Gastroesophageal sphincter (tissue), 4 donors: ENCODE measurements at places on chromosomes 11 and 22.

DNA sequence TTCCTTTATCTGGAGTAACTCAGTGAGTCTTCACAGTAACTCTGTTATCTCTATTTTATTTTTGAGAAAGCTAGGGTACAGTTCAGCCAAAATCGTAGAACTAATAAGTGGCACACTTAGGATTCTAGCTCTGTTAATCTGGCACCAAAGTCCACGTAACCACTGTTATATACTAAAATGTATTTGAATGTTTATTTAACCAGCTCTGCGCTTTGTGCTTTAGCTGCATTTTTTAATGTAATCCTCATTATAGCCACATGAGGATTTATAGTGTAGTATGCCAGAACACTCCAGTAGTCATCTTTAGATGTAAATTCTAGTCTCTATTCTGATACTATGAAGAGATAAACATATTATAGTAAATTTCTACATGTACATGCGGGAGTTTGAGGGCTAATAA is 36.8 kb downstream of the YAP1 start:
- H3K27ac ChIP-seq: peak overlapping the region; percentile 34
- peaks cover 11% of the 10 kb centered on the region for H3K4me1 ChIP-seq
- H3K27me3 ChIP-seq: no peaks in the 10 kb centered on the region
- no peak overlapping the region for H3K4me3 ChIP-seq

- H3K36me3 ChIP-seq: no peaks in the 10 kb centered on the region
- no peak overlapping the region for H3K27ac ChIP-seq
- no peak for ATAC-seq
Measured at GRCh38 chr11:2222451-2222850, 47.9 kb downstream of the ASCL2 start.

DNA sequence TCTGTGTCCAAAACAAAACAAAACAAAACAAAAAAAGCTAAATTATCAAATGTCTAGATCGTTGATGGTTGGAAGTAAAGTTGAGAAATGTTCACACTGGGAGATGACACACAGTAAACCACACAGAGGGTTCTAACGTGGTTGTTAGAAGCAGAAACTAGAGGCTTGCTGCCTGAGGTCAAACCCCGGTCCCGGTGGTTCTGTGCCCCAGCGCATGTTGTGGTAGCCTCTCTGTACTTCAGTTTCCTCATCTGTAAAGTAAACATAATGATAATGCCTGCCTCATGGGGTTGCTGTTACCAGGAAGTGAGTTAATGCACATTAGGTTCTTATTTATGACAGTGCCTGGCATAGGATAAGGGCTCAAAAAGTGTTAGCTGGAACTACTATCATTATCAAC is 33.4 kb downstream of the PPARA start:
- H3K27ac ChIP-seq: no peak overlapping the region
- ATAC-seq: no peak
- H3K36me3 ChIP-seq: peaks cover 72% of the 10 kb centered on the region
- H3K4me3 ChIP-seq: no peak overlapping the region

DNA sequence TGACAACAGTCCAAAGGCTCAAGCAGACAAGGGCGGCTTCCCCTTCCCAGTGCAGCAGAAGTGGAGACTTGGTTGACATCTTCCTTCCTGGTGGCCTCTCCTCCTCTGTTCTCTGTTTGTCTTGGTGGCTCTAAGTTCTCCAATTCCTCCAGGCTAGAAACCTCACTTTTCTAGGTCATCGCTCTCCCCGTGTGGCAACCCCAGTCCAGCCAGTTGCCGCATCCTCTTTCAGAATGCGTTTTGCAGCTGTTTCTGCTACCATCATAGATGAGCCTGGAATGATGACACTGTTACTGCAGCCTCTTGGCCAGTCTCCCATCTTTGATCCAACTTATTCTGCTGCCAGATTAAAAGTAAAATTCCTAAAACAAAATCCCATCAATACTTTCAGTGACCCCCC is 201.5 kb downstream of the TRIM29 start:
- H3K36me3 ChIP-seq: no peaks in the 10 kb centered on the region
- peaks cover 57% of the 10 kb centered on the region for H3K27me3 ChIP-seq
- no peak overlapping the region for H3K4me3 ChIP-seq
- ATAC-seq: no peak
- H3K27ac ChIP-seq: no peak overlapping the region

DNA sequence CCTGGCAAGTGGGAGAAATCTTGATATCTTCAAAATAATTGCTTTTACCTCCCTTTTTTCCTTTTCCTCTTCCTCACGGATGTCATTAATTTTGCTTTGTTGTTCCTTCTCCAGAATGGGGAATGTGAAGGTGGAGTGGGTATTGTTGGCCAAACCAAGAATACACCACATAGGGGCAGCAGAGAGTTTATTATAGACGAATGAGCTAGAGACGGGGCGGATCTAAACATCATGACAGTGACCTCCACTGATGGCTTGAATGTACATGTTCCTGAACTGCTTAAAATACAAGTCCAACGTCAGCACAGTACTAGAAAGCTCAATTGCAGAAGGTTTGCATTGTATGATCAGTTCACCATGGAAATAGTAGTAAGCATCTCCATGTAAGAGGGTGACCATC is 122.3 kb upstream of the SNX19 start:
- no peaks in the 10 kb centered on the region for H3K36me3 ChIP-seq
- H3K4me3 ChIP-seq: no peak overlapping the region
- peaks cover 5% of the 10 kb centered on the region for H3K27me3 ChIP-seq
- H3K27ac ChIP-seq: no peak overlapping the region

DNA sequence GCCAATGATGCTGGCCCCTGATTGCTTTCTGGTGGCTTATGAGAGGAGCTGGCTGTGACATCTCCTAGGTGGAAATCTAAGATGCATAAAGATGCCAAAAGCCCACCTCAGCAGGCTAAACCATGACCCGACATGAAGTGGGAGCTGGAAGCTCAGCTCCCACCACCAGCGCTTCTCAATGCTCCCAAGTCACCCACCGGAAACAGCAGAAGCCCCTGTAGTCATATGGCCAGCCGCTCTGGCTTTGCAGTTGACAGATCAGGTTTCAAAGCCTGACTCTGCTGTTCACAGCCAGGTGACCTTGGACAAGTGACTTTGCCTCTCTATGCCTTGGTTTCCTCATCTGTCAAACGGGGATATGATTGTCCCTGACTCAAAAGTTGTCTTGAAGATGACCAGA is 29.1 kb upstream of the ANO1 start:
- no peak for ATAC-seq
- H3K4me3 ChIP-seq: no peak overlapping the region
- peaks cover 5% of the 10 kb centered on the region for H3K4me1 ChIP-seq
- H3K27ac ChIP-seq: no peak overlapping the region

GRCh38 chr22:45211848-45212247 is 28.8 kb downstream of the KIAA0930 start:
- no peaks in the 10 kb centered on the region for H3K4me1 ChIP-seq
- H3K27me3 ChIP-seq: no peaks in the 10 kb centered on the region
- peak overlapping the region; percentile 23 for H3K4me3 ChIP-seq
- peak; percentile 13 for ATAC-seq
- H3K36me3 ChIP-seq: no peaks in the 10 kb centered on the region

DNA sequence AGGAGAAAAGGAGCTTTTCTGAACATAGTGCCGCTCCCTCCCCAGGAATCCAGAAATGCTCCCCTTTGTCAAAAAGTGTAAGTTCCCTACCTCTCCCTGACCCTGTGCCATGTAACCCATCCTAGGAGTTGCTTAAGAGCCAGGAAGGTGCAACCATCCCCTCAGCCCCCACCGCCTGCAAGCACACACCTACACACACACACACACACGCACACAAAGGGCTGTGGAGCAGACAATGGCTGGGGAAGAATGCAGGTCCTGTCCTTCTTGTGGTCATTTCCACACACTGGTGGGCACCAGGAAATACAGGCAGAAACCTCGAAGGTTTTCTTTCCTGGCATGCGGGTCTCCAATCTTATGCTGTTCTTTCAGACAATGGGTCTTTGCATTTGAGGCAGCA is 1.2 kb downstream of the P2RX3 start:
- no peak for ATAC-seq
- no peak overlapping the region for H3K4me3 ChIP-seq
- peaks cover 31% of the 10 kb centered on the region for H3K4me1 ChIP-seq
- peaks cover 12% of the 10 kb centered on the region for H3K27me3 ChIP-seq
- no peak overlapping the region for H3K27ac ChIP-seq

GRCh38 chr22:39176143-39176713 is 23.7 kb upstream of the CBX7 start:
- H3K4me3 ChIP-seq: peak overlapping the region; percentile 10
- no peaks in the 10 kb centered on the region for H3K36me3 ChIP-seq
- ATAC-seq: peak; percentile 74

DNA sequence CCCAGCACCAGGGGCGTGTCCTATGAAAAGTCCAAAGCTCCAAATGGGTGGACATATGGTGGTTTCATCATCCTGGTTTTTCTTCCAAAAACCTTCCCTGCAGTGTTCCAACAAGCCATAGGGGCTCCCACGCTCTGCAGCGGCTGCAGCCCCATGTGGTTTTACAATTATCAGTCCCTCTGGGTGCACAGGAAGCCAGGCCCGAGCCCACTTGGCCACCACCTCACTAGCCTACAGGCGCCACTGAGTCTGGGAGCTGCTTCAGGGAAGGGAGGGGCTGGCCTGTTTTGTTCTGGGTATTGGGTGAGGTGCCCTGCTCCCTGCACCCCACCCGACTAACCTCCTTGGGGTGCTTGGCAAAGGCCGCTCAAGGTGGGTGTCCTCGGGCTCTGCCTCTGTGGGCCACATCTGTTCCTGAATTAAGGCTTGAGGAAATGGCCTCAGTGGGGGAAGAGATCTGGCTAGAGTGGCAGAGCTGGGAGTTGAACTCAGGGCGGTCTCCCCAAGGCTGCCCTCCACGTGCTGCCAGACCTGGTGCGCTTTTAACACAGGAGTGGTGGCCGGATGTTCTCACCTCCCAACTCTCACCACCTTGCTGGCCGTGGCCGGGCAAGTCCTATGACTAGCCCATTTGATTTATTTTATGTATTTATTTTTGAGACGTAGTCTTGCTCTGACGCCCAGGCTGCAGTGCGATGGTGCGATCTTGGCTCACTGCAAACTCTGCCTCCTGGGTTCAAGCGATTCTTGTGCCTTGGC is 5.3 kb upstream of the CDC42BPG start:
- H3K27me3 ChIP-seq: peaks cover 2% of the 10 kb centered on the region
- H3K36me3 ChIP-seq: no peaks in the 10 kb centered on the region
- no peak for ATAC-seq
- peak overlapping the region; percentile 69 for H3K27ac ChIP-seq
- H3K4me3 ChIP-seq: no peak overlapping the region
- no peaks in the 10 kb centered on the region for H3K4me1 ChIP-seq

- H3K27ac ChIP-seq: no peak overlapping the region
- H3K4me3 ChIP-seq: no peak overlapping the region
- no peak for ATAC-seq
- no peaks in the 10 kb centered on the region for H3K27me3 ChIP-seq
Measured at GRCh38 chr11:85680897-85681296, 5.1 kb downstream of the CCDC89 start.

DNA sequence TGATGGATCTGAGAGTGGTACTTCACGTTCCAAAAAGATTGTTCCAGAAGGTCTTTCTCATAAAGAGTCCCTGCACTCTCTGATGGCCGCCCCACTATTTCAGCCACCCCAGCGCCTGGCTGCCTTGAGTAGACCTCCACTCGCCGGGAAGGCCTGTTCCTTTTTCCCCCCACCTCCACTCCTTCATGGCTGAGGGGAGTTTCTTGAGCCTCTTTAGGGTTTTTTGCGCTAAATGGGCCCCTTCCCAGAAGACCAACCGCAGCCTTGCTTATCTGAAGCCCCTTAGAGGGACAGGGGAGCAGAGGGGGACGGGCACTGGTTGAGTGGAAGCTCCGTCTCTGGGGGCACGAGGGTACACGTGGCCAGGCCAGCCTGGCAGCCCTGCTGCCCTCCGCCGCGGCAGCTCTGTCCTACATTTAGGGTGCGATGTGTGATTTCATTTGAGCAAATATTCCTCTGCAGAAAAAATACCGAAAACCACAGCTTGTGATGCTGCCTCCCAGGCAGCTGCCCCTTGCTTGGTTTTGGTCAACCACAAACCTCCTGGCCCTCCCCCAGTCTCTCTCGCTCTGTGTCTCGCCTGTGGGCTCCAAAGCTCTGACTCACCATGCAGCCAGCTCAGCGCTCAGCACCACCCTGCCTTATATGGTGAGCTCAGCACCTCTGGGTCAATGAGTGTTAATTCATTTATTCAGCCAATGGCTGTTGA is 88.7 kb downstream of the TP53I11 start:
- peak; percentile 95 for ATAC-seq
- no peak overlapping the region for H3K4me3 ChIP-seq
- no peaks in the 10 kb centered on the region for H3K27me3 ChIP-seq
- peak overlapping the region; percentile 92 for H3K27ac ChIP-seq
- no peaks in the 10 kb centered on the region for H3K36me3 ChIP-seq

- no peaks in the 10 kb centered on the region for H3K4me1 ChIP-seq
- H3K27ac ChIP-seq: peak within 1 kb of the TSS; percentile 87
Measured at GRCh38 chr11:47257517-47258316, at the start of gene NR1H3. Gene NR1H3 (plus strand): TSS chr11:47257996. CDS start chr11:47259217, 1,221 bp downstream.

GRCh38 chr22:22997988-22998387 is 72.3 kb upstream of the GNAZ start:
- H3K27ac ChIP-seq: no peak overlapping the region
- no peak for ATAC-seq
- H3K4me3 ChIP-seq: no peak overlapping the region
- peaks cover 20% of the 10 kb centered on the region for H3K27me3 ChIP-seq

GRCh38 chr11:2778630-2779498 is 79.1 kb upstream of the KCNQ1OT1 start:
- no peaks in the 10 kb centered on the region for H3K27me3 ChIP-seq
- H3K4me3 ChIP-seq: no peak overlapping the region
- no peaks in the 10 kb centered on the region for H3K4me1 ChIP-seq
- peak overlapping the region; percentile 62 for H3K27ac ChIP-seq
- H3K36me3 ChIP-seq: no peaks in the 10 kb centered on the region

- no peak for ATAC-seq
- no peak overlapping the region for H3K27ac ChIP-seq
- peaks cover 33% of the 10 kb centered on the region for H3K27me3 ChIP-seq
- no peaks in the 10 kb centered on the region for H3K4me1 ChIP-seq
- no peaks in the 10 kb centered on the region for H3K36me3 ChIP-seq
Measured at GRCh38 chr11:67731583-67731982, 57.2 kb upstream of the ALDH3B2 start.

GRCh38 chr11:95239871-95240649 is 9.1 kb upstream of the SESN3 start:
- no peak overlapping the region for H3K27ac ChIP-seq

- no peaks in the 10 kb centered on the region for H3K36me3 ChIP-seq
- no peaks in the 10 kb centered on the region for H3K4me1 ChIP-seq
- no peak overlapping the region for H3K4me3 ChIP-seq
- no peak overlapping the region for H3K27ac ChIP-seq
Measured at GRCh38 chr11:112734207-112734606, 227.0 kb upstream of the NCAM1 start.

GRCh38 chr22:49911881-49912625 is 6.2 kb downstream of the ALG12 start:
- no peak overlapping the region for H3K27ac ChIP-seq
- no peaks in the 10 kb centered on the region for H3K36me3 ChIP-seq
- no peaks in the 10 kb centered on the region for H3K4me1 ChIP-seq

DNA sequence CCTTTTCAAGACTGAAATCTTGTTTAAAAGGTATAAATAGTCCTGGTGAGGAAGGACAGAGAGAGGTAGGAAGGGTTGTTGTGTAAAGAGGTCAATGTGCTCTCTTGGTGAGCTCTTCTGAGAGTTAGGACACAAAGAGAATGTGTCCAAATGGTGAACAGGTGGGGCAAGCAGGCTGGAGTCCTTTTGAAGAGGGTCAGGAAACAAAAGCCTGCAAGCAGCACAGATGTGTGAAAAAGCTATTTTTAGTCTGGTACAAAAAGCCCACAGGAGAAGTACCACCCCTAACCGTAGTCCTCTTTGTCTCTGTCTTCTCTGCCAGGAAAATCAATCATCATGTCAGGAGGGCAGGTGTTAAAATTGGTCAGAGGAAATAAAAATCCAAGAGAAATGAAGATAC is 54.4 kb upstream of the SYN3 start:
- H3K27ac ChIP-seq: no peak overlapping the region
- H3K4me3 ChIP-seq: no peak overlapping the region
- no peak for ATAC-seq
- H3K27me3 ChIP-seq: peaks cover under 1% of the 10 kb centered on the region
